ENCODE measurements at places on chromosomes 5 and 9.

DNA sequence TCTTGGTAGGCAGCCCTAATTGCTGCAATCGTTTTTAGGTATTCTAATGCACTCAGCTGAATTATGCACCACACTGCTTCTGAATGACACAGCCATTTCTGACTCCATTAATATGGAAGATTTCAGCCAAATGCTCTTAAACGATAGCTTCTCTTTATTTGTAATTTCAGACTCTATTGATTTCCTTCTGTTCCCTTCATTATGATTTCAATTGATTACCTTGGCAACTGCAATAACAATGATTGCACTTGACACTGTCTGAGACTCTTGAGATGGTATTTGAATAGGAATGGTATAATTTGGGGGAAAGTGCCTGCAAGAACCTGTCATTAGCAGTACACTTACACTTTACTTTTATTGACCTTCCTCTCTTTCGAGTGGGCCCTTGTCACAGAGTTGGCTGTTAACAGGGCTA is 296.1 kb upstream of the DMAC1 start:
- peak; percentile 99 for DNase-seq

DNA sequence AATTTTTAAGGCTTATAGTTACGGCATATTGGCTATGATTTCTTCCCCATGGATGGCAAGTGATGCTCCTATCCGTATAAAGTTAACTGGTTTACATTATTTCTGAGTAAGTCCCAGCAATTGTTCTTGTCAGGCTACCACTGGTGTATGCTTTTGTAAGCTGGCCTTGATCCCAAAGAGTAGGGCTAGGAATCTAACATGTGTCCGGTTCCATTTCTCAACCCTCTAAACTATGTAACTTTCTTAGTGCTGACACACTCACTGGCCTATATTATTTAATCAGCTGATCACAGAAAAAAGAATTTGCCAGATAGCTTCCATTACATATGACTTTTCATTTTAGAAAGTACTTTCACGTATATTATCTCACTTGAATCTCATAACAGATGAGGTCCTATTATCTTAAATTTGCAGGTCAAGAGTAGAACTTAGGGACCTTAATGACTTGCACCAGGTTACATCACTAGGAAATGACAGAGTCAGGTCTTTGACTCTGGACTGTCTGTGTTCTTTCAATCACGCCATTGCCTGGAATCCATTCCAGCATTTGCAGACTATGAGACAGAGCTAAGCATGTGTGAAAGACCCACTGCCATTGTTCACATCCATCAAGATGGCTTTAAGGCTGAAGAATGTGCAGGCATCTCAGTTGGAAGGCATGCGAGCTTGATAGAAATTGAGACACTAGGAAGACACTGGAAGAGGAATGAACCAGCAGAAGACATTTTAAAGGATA is 362.9 kb downstream of the ARRDC3 start:
- no peak for DNase-seq

- no peak for DNase-seq
These were observed 66.7 kb downstream of the IQGAP2 start for GRCh38 chr5:76469656-76470290.

DNA sequence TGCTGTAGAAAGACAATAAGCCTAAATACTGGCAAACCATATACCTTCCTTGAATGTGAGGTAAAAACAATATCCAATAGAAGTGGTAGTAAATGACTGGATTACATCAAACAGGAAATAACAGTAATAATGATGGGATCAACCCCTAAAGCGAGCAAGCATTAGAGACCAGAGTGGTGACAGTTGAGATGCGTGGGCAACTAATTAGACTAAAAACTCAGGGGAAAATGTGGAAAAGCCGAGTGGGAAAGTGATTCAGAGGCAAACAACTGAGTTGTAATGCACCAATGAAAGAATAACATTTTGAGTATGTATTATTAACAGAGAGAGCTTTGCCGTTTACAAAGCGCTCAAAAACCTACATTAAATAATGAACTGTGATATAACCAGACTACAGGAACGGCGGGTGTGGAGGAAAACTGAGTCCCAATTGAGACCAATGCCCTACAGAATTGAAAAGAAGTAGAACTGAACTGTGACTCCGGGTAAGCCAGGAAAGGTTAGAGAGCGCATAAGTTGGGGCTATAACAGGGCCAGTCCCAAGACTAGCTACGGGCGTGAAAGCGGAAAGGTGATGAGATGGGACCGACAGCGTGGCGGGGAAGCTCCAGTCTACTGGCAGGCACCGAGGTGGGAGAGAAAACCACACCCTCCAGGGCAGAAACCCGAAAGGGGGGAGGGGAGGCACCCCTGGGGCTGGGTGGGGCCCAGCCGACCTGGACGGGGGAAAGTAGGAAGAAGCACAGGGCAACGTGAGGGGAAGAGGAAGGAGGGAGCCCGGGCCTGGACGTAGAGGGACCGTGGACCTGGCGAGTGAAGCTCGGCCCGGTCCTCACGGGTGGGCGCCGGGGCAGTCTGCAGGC is 592 bp downstream of the UBAP2 start:
- peak; percentile 74 for DNase-seq

- no peak for DNase-seq
These were observed 33.5 kb downstream of the SHC3 start for GRCh38 chr9:89145097-89145496.

GRCh38 chr5:150241298-150242160 is 48.0 kb downstream of the CAMK2A start:
- DNase-seq, result no peak

DNA sequence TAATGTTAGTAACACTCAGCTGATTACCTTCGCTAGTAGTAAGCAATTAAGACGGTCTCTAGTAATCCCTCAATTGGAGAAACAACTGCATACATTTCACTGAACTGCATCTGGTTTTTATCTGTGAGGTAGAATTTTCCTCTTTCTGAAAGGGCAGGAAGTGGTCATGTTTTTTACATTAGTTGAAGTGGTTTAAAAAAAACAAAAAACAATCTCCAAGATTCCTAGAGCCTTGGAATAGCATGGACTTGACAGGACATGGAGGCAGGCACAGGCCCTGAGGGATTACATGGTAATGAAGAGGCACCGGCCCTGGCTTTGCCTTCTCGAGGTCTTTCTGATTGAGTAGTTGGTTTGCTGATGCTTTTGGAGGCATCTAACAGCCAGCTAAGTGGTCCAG is 25.8 kb downstream of the THBS4 start:
- DNase-seq, result no peak

- no peak for DNase-seq
These were observed 38.8 kb downstream of the RASGEF1C start for GRCh38 chr5:180170106-180170809.

GRCh38 chr5:132237670-132238069 is 10.0 kb upstream of the P4HA2 start:
- DNase-seq, result no peak

- DNase-seq, result no peak
These were observed 41.5 kb downstream of the ALG2 start for GRCh38 chr9:99180199-99180598.

DNA sequence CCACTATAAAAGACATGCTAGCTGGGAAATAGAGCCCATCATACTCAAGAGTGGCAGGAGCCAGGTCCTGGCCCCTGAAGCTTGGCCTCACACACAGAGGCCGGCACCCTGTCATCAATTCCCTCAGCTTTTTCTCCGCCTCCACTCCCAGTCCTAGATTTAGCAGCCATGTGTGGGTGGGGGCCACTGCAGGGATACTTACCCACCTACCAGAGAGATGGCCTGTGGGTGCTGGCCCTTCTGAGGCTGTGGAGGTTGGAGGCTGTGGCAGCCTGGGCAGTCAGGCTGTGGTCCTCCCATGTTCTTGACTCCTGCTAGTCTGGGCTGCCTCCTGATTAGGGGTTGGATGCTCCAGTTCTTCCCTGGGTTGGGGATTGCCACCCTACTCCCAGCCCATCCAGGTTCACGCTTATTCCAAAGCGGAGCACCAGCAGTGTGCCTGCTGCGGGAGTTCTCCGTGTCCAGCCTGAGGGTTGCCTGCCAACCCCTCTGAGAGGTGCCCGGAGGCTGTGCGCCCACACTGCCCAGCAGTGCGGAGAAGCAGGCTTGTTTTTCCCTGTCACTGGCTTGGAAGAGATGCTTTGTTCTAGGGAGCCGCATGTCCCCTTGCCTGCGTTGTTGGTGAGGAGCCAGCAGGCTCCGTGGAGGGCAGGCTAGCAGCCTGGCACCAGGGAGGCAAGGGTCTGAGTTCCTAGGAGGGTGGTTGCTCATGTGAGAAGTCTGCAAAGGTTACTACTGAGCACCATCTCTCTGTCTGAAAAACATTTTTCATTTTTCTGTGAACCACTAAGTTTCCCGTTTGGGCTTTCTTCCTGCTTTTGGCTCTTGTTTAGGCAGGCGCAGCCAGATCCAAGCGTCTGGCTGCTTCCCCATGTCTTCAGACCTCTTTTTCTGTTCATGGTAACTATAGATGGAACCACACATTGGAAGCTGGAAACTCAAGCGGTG is 7.5 kb downstream of the SLC22A5 start:
- no peak for DNase-seq

DNA sequence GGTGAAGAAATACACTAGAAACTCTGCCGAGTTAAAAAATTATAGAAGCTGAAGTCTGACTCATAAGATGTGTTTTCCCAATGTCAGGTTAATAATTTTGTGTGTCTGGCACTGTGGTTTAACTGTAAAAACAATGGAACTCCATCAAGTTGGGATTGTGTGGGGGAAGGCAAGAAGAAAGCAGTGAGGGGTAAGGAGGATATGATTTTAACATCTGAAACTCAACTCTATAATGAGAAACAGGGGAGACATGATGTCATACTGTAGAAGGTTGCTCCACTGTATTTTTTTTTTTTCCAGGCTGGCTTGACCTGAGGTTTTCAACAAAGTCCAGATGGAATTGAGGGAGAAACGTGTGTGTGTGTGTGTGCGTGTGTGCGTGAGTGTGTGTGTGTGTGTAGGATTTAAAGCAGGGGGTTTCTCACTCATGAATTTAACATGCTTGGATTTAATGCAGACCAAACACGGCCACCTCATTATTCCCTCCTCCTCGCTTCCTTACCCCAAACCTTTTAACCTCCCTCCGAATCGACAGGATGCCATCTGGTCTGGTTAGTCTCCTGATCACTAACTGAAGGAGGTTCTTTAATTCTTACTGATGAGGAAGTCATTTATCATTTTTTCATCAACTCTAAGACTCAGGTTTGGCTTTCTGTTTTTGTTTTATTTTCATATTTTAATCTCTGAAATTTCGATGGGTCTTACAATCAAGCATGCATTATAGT is 140.2 kb upstream of the LPAR1 start:
- no peak for DNase-seq

- DNase-seq, result no peak
These were observed 226.4 kb downstream of the PCSK5 start for GRCh38 chr9:76116913-76117312.

GRCh38 chr5:117252566-117252965 is 677.9 kb upstream of the SEMA6A start:
- DNase-seq, result no peak

- no peak for DNase-seq
These were observed 31.7 kb downstream of the NRG2 start for GRCh38 chr5:140011297-140011802.

- no peak for DNase-seq
These were observed 1223.9 kb downstream of the FOXD4L5 start for GRCh38 chr9:64061013-64061627.

DNA sequence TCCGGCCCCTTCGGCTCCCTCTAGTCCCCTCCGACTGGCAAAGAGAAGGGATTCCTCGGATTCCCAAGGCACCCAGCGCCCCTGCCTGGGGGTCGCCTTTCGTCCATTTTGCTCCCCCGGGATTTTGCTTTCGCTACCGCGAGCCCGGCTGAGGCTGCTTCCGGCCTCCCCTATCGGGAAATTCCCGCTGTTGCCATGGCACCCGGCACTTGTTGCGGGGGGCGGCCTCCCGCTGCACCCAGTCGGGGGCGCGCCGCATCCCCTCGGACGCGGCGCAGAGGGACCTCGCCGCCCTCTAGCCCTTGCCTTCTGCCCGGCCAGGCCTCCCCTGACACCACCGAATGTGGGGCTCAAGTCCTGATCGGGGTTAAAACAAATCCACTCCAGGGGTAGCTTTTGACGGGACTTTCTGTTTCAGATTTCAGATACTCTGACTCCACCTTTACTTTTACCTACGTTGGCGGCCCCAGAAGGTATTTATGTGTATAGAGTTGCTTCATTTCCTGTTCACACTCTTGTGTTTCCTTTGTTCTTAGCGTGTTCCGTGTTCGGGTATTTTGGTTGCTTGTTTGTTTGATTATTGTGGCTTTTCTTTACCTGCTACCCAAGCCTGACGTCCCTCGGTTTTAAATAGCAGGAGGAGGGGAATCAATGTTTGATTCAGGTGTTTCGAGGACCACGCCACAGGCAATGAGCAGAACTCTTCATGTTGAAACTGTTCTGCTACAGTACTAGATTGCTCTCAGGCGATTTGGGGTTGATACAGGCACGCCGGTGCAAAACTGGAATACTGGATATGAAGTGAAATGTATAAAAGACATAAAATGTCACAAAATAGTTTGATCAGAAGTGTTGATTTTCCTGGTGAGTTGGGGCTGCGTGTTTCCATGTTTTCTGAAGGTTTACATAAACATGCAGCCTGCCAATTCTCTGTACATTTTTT is 1.5 kb downstream of the PARP8 start:
- peak; percentile 52 for DNase-seq

DNA sequence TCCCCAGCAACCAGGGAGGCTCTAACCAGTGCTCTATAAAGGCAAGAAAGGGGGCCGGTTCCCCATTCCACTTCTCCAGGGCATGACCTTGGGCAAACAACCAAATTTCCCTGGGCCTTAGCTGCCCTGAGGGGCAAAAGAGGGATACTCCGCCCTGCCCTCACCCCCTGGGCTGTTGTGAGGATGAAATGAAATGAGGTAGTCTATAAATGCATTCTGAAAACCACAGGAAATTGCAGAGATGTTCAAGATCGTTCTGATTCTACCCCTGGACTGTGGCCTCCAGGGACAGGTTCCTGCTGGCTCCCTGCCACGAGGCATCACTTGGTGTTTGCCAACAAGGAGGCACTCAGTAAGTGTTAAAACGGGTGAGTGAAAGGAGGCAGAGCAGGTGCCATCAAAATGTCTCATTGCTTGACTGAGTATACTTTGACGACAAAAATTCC is 5.7 kb downstream of the RAPGEF1 start:
- no peak for DNase-seq

GRCh38 chr5:169286572-169287300 is 14.2 kb downstream of the SLIT3 start:
- DNase-seq, result no peak

DNA sequence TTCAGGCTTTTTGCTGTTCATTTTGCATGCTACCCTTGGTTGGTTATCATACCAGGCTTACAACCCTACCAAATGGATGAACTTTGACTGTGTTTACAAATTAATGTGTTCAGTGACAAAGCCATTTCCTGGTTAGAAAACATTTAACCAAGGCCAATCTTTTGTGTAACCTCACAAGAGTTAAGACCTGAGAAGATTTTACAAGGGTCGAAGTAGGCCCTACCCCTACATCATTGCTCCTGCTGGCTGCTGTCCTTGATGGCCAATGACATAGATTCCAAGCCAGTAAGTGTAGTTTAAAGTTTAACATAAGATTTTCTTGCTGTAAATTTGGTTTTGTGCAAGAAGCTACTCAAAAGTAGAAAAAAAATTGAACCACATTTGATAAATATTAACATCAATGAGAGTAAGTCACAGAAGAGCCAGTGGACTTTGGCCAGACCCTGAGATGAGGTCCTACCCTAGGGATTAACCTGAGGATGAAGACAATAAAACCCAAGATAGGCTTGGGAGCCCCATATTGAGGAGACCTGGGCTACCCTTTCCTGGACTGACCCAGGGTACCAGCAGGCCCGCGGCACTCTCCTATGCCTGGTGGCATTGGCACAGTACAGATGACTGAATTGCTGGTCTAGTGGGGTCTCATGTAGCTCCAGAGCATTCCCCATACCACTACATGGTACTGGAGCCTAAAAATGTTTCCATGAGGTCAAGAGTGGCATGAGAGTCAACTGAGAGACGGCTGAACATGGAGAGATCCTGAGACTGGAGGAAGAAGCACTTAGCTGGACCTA is 8.3 kb downstream of the C1QTNF3 start:
- no peak for DNase-seq
